Glomerular endothelial cell (primary cell): ENCODE measurements at places on chromosomes 2 and 18.
A peak's percentile ranks its signal among the peaks of the same experiment; 100 is the strongest.

DNA sequence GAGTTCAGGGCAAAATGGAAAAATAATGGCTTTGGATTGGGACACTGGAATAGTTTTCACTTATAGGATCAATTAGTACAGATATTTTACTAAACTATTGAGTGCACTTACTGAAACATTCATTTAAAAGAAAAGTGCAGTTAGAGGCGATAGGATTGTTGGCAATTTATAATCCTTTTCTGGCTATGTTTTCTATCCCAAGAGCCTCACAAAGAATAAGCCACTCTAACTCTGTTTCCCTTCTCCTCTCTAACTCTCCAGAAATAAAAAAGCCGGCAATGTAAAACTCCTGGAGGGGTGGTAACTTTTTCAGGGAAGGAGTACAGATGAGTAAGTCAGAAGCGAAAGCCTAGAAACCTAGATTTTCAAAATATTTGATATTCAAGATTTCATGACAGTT is 91.3 kb downstream of the EPHA4 start:
- DNase-seq = no peak

DNA sequence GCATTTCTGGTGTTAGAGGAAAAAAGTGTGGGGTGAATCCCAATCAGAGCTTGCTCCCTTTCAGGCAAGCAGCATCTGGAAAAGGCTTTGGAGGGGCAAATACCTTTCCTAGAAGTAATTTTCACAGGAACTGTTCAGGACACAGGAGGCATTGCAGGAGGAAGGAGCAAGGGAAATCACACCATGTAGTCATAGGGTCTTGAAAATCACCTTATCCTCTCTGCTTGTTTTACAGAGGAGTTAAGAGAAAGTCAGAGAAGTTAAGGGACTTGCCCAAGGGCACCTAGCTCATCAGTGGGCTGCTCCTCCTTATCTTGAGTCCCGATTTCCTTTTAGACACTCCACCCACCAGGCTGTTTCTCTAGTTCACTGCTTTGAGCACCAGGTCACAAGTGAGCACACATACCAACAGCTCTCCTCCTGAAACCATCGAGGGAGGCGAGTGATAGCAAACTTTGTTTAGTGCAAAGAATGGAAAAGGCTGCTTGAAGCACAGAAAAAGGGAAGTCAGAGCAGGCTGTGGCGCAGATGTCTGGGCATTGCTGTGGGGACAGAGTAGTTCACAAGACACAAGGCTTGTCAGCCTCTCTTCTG is 89.2 kb upstream of the CXCR4 start:
- DNase-seq = no peak

GRCh38 chr2:209788925-209789324 is 17.3 kb downstream of the UNC80 start:
- DNase-seq = no peak

GRCh38 chr2:9738535-9739496 is 104.5 kb upstream of the TAF1B start:
- DNase-seq = no peak

DNA sequence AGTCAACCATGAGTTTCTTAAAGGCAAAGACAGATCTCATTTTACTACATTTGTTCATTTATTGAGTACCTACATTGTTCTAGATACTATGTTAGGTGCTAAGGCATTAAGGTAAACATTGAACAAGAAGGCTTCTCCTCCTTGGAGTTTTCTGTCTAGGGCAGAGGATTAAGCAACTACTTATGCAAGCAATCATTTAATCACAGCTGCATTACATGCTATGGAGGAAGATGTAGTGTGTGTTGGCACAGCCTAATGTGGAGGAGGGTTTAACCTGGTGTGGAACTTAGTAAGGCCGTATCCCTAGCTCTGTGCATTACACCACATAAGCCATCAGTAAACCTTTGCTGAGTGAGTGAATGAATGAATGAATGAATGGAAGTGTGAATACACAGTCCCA is 106.5 kb upstream of the MAP3K20 start:
- no peak for DNase-seq

- no peak for DNase-seq
These were observed 331.8 kb downstream of the MTX2 start for GRCh38 chr2:176601066-176601465.

DNA sequence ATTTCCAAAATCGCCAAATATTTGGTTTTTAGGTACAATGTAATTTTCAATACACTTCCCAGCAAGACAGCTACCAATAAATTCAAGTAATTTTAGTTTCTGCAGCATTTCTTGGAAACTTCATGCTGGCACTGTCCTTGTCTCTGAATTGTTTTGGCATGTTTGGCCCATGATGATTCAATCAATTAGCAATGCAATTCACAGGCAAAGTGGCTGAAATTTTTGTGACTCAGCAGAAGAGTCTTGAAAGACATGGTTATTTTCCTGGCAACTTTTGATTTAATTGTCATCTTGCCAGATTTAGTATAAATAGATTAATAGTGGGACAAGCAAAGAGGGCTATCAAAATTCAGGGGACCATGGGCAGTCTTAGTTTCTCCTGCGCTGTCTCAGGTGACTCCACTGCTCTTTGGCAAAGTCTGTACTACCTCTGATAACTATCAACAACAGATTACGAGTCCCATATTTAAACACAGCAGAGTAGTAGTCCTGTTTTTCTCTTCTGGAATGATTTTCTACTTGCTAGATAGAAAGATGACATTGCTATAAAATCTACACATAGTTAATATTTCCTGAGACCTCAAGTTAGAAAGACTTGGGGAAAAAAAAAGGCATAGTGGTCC is 88.9 kb upstream of the CYP26B1 start:
- DNase-seq = peak; percentile 23

DNA sequence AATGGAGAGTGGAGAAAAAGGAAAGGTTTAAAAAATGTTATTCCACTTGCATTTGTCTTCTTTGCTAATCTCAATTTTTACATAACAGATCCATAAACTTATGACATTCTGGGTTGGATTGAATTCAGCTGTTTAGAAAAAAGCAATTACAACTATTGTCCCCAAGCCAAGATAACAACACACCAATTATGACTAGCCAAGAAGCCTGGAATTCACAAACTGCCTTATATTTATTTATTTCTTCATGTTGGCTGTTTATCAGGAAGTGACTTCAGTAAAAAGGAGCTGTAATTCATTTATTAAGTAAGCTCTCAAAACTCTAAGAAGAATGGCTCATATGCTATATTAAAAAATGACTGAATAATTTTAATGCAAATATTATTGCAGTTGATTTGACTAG is 137.4 kb downstream of the CALCRL start:
- DNase-seq = no peak

DNA sequence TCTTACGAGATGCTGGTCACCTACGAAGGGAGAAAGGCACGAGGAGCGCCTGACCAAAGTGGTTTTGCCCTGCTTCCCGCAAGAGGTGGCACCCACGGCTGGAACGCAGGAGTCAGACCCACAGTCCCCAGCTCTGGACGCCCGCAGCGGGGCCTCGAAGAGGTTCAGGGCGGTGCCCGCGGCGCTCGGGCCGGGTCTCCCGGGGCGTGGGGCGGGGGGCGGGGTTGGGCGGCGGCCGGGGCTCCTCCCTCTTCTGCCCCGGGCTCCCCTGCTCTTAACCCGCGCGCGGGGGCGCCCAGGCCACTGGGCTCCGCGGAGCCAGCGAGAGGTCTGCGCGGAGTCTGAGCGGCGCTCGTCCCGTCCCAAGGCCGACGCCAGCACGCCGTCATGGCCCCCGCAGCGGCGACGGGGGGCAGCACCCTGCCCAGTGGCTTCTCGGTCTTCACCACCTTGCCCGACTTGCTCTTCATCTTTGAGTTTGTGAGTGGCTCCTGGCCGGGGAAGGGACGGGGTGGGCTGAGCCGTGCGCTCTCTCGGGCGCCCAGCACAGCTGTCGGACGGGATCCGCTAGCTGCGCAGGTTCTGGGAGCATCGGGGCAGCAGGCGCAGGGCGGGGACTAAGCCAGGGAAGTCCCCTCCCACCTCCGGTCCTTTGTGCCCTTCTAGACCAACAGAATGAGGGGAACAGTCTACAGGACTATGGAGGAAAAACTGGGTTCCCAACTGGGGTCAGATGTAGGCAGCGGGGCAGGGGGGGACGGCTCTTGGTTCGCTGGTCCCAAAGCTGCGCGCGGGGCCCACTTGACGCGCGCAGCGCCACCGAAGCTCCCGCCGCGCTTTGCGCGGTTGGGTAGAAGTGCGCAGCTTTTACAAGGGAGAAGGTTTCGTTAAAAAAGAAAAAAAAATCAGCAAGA is at the start of gene MAL:
MAL (plus strand) TSS at position 303 of the 914 bp plus-strand sequence; CDS start at position 388, 85 bp downstream.
- DNase-seq = no peak

DNA sequence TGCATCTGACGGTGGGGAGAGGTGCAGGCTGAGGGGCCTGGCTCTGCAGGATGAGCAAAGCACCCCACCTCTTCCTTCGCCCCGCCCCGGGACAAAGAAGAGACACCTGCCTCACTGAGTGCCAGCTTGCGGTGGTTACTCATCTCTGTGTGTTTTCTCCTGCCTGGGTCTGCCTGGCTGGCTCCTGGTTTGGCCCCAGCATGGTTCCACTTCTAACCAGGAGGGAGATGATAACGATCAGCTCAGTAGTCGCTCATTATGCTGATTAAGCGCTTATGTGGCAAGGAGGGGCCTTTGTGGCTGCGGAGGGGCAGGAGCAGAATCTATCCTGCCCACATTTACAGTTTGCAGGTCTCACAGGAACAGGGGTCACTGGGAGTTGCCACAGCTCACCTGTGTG is 68.7 kb upstream of the EDAR start:
- DNase-seq = no peak

DNA sequence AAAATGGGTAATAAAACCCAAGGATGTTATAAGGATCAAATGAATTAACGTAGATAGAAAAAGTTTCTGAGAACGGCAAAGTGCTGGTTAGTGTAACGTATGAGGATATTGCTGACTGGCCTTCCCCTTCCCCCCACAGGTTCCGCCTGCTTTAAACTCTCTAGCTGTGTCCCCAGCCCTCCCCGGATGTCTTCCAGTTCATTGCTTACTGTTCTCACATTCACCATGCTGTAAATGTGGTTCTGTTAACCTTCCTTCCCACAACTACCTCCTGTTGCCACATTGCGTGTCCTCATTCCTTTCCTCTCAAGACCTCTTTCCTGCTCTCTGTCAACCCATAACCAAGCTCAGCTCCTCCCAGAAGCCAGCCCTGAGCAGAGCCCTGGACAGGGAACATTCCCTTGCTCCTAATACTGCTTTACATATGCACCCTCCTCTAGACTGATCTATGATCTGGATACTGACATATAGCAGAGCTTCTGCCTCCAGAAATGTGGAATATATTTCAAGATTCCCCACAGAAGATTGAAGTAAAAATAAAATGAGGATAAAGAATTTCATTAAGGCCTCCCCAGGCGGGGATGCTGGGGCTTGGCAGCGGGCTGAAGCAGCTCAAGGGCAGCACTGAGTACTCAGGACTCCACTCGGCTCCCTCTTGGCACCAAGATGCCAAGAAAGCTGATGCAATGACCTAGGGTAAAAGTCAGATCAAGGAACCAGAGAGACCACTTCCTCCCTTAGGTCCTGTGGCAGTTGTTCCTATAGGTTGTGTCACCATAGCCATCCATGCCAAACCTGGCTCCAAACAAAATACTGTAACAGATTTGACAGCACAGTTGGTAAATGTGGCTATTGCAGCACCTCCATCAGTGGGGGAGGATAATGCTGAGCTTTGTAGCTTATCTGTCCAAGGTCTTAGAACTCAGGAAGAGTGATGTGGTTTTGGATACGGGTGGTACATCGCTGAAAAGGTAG is 136.4 kb upstream of the PIK3C3 start:
- DNase-seq = no peak

DNA sequence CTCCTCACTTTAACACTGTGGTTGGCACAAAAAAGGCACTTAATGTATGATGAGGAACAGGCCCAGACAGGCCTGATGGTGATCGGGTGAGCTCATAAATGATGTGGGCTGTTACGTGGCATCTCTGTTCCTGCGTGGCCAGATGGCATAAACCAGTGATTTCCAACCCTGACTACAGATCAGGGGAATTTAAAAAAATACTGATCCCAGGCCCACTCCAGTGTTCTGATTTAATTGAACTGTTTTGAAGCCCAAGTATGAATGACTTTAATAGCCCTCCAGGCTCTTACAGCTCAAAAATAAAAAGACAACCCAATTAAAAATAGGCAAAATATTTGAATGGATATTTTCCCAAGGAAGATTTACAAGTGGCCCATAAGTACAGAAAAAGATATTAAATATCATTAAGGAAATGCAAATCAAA is 48.2 kb downstream of the LIPG start:
- DNase-seq = no peak

DNA sequence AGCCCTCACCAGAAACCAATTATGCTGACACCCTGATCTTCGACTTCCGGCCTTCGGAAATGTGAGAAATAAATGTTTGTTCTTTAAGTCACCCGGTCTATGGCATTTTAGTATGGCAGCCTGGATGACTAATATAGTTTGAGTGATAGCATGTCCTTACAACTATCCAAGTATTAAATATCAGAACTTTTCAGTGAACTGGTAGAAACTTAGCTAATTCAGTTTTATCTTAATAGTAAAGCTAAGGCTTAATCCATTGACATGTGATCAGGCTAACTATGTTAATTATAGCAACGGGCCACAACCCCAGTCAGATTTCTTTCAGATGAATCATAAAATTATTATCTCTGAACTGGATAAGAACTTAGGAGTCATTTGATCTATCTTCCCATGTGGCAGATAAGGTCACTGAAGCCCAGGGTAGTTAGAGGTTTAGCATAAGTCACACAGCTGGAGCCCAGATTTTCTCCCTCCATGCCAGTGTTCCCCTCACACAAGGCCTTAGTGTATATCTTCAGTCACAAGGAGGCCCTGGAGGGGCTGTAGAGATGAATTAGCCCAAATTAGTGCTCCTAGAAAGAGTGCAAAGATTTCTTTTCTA is 40.7 kb upstream of the UPP2 start:
- DNase-seq = no peak

- no peak for DNase-seq
These were observed 19.8 kb downstream of the EPHA4 start for GRCh38 chr2:221552291-221552690.
